ENCODE measurements at places on chromosomes 4 and X. TPM values are rescaled to one million over a fixed set of nuclear protein-coding genes. Genes with fewer than 3 reads are reported as not detected.

The RNF128 gene
- total RNA-seq = 2.0 TPM

The GATA1 gene
- not detected for total RNA-seq

The PLXNB3 gene
- 2.7 TPM for total RNA-seq

The AFP gene
- 9.9 TPM for total RNA-seq

The AKAP14 gene
- total RNA-seq = 1.3 TPM

The ANK2 gene
- 35.1 TPM for total RNA-seq

The ADH1A gene
- not detected for total RNA-seq

The ADRA2C gene
- 13.8 TPM for total RNA-seq

The SERPINA7 gene
- total RNA-seq = not detected
